ENCODE measurements at places on chromosomes 1 and 21.

- no peak for DNase-seq
Observed at GRCh38 chr1:66296951-66297350, 237.0 kb upstream of the SGIP1 start.

DNA sequence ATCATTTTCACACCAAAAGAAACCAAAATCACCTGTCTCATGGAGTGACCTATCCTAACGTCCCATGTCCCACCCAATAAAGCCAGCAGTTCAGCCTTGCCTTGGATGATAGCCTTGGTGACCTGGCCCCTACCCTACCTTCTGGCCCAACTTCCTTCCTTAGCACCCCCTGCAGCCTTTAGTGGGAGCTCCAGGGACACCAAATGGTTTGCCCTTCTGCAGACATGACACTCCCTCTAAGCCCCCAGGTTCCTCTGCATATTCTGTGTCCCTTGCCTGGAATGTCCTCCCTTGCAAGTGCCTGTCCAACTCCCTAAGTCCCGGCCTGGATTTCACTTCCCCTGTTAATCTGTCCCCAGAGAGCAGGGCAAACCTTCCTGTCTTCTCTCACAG is 2.2 kb downstream of the SLFNL1 start:
- DNase-seq: no peak

DNA sequence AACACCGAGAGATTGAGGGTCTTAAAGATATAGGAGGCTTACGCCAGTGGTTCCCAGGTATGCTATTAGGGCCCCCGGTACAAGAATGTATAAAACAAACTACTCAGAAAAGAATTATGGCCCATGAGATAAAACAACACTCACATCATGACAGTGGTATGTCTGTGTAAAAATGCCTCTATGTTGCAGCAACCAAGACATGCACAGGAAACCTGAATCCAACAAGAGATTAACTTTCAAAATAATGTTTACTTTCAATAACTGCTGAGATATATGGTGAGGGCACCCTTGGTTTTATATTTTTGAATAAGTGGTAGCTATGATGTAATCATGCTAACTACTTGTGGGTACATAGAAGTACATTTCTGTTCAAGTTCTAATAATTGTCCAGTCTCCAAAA is 74.9 kb downstream of the PUM1 start:
- DNase-seq: no peak

DNA sequence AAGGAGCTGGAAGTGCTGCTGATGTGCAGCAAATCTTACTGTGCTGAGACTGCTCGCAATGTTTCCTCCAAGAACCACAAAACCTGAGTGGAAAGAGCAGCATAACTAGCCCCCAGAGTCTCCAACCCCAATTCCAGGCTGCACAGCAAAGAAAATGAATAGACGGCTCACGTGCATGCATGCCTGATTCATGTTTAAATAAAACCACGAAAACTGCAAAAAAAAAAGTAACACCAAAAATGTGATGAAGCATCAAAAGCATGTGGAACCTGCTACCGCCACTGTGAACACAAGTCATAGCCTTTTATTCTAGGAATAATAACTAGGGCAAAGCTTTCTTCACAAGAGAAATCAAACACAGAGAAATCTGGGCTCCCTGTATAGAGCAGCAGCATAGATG is 9.6 kb upstream of the TRNP1 start:
- no peak for DNase-seq

GRCh38 chr1:118618618-118619340 is 369.4 kb downstream of the TBX15 start:
- no peak for DNase-seq

DNA sequence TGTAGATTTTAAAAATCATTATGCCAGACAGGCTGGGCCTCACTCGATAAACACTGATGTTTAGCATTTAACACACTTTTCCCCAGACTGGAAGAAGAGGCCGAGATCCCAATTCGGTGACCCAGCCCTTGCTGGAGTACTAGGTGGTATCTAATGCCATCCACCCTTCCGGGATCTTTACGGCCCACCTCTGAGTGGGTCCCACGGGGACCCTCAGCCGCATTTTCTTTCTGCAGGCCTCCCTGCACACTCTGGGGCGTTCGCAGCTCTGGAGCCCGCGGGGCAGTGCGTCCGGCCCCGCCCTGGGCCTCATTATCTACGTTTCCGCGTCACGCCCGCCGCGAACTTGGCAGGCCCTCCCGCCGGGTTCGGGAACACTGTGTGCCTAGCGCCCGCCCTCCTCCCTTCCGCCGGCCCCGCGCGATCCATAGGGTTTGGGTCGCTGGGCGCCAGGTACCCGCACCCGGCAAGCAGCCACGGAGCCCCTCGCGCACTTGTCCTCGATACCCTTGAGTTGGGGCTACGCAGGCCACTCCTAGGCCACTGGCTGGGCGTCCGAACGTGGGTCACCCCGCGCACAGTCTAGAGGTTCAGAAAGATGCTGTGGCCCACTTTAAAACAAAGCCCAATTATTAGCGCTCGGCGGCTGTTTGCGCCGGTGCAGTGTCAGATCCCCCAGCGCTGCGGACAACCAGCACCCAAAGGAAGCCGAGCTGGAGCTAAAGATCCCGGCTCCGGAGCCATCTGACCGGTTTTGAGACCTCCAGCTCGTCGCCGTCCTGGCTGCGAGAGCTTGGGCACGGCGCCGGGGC is 950 bp upstream of the EVA1C start:
- peak; percentile 63 for DNase-seq

- DNase-seq: no peak
Observed at GRCh38 chr1:193079187-193079586, 19.8 kb downstream of the RO60 start.

DNA sequence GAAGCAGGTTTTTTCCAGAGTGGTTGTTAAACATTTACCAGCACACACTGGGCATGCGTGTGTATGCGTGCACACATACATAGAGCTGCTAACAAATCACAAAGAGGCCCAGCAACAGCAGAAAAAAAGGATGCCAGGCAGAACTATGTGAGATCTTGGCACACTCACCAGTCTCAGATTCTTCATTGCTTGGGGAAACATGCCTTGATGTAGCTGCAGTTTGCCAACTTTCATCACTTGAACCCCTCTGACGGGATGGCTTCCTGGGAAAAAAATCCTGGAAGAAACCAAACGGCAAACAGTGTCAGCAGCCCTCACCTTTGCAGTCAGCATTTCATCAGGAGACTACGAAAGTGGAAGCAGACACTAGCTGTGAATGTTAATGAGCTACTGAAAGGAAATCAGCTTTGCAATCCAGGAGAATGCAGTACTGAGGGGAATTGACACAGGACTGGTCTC is 609.1 kb downstream of the KIF26B start:
- DNase-seq: no peak

- DNase-seq: no peak
Observed at GRCh38 chr21:42918291-42918690, 7.1 kb downstream of the ERVH48-1 start.

DNA sequence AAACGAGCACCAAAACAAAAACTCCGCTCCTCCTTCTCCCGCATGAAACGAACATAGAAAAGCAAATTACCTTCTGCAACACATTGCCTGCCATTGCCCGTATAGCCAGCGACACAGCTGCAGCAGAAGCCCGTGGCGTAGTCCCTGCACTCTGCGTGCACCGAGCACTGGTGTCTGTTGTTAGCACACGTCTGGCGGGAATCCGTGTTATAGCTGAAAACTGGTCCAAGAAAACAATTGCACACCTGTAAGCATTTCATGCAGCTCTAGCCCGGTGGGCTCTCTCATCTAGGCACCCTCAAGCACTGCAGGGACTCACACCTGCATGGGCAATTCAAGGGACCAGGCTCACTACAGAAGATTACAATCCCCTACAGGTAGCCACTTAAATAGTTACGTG is 26.9 kb downstream of the NID1 start:
- no peak for DNase-seq

GRCh38 chr1:47309427-47309826 is 4.5 kb downstream of the STIL start:
- DNase-seq: no peak

Data from CD4-positive, alpha-beta memory T cell (primary cell).